Lung microvascular endothelial cell (primary cell): ENCODE measurements at places on chromosomes 1 and 21. TPM values are rescaled to one million over a fixed set of nuclear protein-coding genes. Genes with fewer than 3 reads are reported as not detected.

- DNase-seq: peak; percentile 8
Observed at GRCh38 chr1:59903141-59903754, 23.3 kb downstream of the CYP2J2 start.

DNA sequence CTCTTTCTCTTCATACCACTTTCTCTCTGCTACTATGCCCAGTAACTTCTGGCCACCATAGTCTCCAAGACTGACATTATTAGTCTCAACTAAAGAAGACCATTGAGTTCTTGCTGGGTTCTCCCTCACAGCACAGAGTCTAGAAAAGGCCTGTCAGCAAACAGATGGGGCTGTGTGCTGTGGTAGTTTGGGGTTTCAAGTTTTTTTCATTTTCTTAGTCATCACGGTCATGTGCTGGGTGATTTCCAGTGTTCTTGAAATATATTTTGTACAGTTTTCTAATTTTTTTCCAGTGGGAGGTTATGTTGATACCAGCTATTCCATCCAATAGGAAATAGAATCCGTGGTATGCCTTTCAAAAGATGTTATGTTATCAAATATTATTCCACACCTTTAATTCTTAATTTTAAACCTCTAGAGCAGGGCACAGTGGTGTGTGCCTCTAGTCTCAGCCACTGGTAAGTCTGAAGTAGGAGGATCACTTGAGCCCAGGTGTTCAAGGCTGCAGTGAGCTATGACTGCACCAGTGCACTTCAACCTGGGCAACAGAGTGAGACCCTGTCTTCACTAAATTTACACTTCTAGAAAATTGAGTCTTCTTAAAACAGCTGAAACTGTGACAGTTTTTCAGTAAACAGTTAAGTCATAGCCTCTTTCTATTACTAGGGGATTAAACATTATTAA is 8.3 kb downstream of the CFHR2 start:
- no peak for DNase-seq

Gene CD53
- not detected in 2 replicates for total RNA-seq

Gene LHX8
- total RNA-seq: not detected in 2 replicates

- no peak for DNase-seq
Observed at GRCh38 chr1:63049135-63049534, 265.2 kb downstream of the ATG4C start.

Gene LORICRIN
- not detected in 2 replicates for total RNA-seq

DNA sequence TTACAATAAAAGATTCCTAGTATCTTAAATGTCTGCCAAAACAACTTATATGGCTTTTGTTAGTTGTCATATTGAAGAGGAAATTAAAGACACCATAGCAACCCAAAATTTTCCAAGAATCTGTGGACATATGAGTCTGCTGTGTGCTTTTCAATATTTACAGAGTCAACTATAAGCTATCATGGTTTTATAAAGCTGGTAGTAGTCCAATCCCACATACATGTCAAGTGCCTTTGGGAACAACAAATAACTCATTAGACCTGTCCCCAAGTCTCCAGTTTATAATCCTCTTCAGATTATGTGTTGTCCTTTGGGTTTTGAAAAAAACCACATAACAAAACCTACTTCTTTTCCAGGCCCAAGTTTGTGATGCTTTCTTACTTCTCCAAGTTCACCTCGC is 293.8 kb upstream of the USP25 start:
- no peak for DNase-seq

Gene IGSF5
- not detected in 2 replicates for total RNA-seq

Gene CPT2
- 8.7 TPM in 2 replicates for total RNA-seq

- DNase-seq: no peak
Observed at GRCh38 chr1:115286431-115287205, 51.4 kb downstream of the NGF start.

GRCh38 chr1:34188418-34188817 is 11.7 kb downstream of the C1orf94 start:
- DNase-seq: no peak

GRCh38 chr1:199218065-199218464 is 579.2 kb downstream of the PTPRC start:
- no peak for DNase-seq

GRCh38 chr1:41835485-41835884 is 83.2 kb downstream of the HIVEP3 start:
- peak; percentile 70 for DNase-seq
